ENCODE measurements at places on chromosomes 3 and 15.
A peak's percentile ranks its signal among the peaks of the same experiment; 100 is the strongest.

DNA sequence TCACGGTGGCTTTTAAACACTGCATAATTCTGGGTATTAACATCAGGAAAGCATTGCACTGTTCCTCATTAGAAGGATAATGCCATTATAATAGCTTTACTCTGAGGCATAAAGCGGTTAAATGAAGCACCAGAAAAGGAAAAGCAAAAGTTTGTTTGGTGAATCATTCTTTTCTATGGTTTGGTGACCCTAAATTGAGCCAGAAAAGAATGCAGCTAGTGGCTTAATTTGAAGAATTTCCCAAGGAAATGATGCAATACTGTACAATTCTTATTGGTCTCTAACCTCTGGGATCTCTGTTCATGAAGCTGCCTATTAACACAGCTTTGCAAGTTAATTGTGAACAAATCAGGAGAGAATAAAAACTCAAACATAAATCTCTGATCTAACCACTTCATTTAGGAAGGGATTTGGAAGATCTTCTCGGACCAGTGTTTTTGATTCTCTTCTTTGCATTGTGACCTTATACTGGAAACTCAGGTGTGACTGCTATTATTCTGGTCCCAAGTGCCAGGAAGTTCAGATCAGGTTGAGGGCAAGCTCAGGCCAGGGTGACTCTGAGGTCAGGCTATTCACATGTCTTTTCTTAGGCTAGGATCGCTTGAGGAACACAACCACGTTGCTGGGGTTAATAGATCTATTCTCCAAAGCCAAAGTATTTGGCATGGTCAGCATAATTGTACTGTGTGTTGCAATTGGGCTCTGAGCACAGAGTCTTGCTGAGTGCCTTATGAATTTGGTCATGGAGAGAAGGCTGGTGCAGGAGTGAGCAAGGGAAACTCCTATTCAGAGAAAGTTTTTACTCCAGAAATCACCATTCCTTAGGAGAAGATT, 11.3 kb upstream of the DLG1 start:
- DNase-seq = no peak

DNA sequence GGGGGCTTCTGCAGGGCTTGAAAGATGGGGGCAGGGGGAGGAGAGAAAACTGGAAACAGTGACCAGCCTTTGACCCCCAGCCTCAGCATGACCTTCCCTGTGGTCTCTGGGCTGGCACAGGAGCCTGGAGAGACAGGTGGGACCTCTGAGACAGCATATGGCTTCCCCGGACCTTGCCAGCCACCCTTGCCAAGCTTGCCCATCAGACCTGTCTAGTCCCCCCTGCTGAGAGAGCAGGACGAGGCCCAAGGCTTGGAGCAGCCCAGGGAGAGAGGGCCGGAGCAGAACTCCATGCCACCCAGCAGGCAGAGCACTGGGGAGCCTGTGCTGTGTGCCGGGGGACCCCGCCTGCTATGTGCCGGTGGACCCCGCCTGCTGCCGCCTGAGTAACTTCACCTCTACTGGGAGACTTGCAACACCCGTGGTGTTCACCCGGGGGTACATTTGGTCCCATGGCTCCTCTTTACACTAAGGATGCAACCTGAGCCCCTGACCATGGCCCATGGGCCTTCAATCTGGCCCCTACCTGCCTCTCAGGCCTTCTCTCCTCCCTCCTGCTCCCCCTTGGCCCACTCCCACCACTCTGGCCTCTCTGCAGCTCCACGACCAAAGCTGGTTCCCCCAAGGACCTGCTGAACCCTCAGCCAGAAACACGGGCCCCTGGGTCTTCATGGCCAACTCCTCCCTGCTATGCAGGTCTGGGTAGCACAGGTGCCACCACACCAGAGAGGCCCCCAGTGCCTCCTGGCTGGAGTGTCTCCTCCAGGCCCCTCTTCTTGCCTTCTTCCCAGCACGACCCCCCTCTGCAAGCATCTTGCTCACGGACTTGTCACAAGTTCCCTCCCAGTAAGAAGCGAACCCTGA, 21.1 kb upstream of the SLC41A3 start:
- no peak for DNase-seq

DNA sequence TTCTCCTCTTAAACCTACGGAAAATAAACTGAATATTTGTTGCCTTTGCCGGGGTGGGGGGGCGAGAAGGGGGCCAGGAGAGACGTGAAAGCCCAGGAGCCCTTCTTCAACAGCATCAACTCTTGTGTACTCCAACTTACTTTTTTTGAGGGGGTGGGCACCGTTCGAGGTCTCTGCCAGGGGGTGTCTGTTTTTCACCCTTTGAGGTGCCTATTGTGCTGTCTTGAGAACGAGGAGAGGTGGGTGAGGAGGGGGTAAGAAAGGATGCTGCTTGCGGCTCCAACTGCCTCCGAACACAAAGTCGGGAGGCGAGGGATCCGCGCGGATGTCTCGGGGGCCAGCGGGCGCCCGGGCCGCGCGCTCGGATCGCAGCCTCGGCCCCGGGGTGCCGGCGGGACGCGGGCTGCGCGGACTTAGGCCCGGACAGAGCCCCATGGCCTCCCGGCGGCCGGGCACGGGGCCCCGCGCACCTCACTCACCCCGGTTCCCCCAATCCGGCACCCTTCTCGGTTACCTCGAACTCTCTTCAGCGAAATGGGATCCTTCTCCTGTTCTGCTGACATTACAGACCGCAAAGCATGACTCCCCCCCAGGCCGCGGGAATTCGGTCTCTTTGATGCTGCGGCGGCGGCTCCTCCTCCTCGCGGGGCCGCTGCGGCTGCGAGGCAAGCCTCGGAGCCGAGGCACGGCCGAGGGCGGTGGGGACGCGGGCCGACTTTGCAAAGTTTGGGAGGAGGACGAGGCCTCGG, 650 bp downstream of the PYGO1 start:
- peak; percentile 54 for DNase-seq

DNA sequence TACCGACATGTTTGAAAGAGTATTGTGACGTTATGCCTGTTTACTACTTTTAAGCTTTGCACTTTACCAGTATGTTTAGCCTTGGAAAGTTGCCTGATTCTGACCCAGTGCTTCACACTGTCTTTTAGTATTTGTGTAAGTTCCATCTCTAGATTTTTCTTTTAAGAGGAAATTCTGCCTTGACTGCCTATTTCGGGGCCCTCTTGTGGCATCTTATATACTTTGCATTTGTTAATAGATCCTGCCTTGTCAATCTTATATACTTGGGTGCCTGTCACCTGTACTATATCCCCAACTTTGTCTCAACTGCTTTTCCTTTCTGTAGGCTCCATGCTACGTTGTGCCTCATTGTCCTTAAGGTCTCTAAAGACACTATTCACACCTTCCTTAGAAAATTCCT, 244.6 kb downstream of the STXBP5L start:
- DNase-seq = no peak

- peak; percentile 8 for DNase-seq
These were observed 695.4 kb downstream of the FHIT start for GRCh38 chr3:60555686-60556354.
